HepG2 (cell line): ENCODE measurements at places on chromosomes 12 and 14.

- H3K36me3 ChIP-seq, result peaks cover 11% of the 10 kb centered on the region; the same call in 2 of the 3 replicates
- no peaks in the 10 kb centered on the region for H3K27me3 ChIP-seq
- H3K27ac ChIP-seq, result peak overlapping the region; percentile 72
- H3K4me3 ChIP-seq, result no peak overlapping the region
- DNase-seq, result peak; percentile 50
These were observed 13.6 kb downstream of the SNRNP35 start for GRCh38 chr12:123471374-123472068.

DNA sequence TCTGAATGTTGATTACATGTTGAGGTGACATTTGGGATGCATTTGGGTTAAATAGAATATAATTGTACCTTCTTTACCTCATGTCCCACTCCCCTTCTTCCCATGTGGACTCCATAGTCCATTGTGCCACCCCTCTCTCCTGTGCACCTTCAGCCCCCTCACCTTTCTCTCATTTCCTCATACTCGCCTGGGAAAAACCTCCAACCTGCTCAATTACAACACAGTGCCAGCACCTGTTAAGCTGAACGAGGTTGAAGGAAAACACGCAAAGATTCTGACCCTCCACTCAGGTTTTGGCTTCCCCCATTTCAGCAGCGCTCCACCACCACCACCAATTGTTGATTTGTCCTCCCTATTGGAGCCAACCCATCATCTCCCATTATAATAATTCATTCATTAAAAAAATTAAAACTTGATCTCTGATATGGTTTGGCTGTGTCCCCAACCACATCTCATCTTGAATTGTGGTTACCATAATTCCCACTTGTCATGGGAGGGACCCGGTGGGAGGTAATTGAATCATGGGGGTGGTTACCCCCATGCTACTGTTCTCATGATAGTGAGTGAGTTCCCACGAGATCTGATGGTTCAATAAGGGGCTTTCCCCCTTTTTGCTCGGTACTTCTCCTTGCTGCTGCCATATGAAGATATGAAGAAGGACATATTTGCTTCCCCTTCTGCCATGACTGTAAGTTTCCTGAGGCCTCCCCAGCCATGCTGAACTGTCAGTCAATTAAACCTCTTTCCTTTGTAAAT, 33.7 kb upstream of the PPP2R5C start:
- no peak for DNase-seq
- H3K36me3 ChIP-seq, result no peaks in the 10 kb centered on the region
- H3K4me1 ChIP-seq, result peaks cover 61% of the 10 kb centered on the region
- no peak overlapping the region for H3K4me3 ChIP-seq

DNA sequence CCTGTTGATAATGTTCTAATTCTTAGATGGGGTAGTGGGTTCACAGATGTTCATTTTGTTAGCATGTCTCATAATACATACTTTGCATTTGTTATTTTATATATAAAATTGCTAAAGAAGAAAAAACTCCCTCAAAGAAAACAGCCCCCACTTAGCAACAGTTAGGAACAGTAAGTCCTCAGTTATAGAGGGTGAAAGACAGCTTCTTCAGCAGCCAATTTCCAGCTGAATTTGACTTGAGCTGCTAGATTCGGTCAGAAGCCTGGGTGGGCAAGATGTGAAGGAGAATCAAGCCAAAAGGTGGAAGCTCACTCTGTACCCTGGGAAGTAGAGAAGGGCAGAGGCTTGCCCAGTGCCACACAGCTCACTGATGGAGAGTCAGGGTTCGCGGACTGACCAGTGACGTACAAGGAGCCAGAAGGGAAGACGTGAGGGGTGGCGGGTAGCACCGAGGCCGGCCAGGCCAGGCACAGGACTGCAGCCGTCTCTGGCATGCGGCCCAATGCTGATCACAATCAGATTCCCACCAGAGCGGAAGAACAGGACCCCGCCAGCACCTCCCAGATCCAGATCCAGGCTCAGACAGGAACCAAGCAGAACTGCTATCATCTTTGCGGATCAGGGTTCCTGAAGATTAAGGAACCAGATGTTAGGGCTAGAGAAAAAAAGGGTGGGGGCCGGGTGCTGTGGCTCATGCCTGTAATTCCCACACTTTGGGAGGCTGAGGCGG, 30.4 kb upstream of the VWF start:
- H3K27ac ChIP-seq, result no peak overlapping the region
- H3K36me3 ChIP-seq, result no peaks in the 10 kb centered on the region
- no peaks in the 10 kb centered on the region; the same call in 2 of the 3 replicates for H3K27me3 ChIP-seq
- no peak overlapping the region for H3K4me3 ChIP-seq

DNA sequence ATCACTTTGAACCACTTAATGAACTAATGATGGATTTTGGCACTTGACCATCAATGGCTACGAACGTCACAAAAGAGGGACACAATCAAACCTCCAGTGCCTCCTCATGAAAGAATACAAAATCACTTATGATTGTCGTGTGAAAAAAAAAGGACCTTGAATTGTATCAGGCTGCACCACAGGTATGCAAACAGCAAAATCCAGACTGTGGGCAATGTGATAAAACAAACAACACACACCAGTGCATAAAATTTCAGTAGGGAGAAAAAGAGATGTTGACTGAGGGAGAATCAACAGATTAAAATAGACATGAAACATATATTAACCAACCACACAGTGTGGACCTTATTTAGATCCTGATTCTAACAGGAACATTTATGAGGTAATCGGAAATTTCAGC, 2.6 kb downstream of the TSPAN8 start:
- no peak overlapping the region for H3K27ac ChIP-seq
- H3K4me1 ChIP-seq, result peaks cover 58% of the 10 kb centered on the region
- DNase-seq, result peak; percentile 85
- no peaks in the 10 kb centered on the region for H3K36me3 ChIP-seq
- no peaks in the 10 kb centered on the region for H3K27me3 ChIP-seq

GRCh38 chr12:81758421-81759189, 545 bp downstream of the PPFIA2 start:
- H3K4me1 ChIP-seq, result no peaks in the 10 kb centered on the region
- H3K27me3 ChIP-seq, result peaks cover 20% of the 10 kb centered on the region; the same call in 2 of the 3 replicates
- DNase-seq, result no peak
- H3K36me3 ChIP-seq, result no peaks in the 10 kb centered on the region
- H3K4me3 ChIP-seq, result no peak overlapping the region

DNA sequence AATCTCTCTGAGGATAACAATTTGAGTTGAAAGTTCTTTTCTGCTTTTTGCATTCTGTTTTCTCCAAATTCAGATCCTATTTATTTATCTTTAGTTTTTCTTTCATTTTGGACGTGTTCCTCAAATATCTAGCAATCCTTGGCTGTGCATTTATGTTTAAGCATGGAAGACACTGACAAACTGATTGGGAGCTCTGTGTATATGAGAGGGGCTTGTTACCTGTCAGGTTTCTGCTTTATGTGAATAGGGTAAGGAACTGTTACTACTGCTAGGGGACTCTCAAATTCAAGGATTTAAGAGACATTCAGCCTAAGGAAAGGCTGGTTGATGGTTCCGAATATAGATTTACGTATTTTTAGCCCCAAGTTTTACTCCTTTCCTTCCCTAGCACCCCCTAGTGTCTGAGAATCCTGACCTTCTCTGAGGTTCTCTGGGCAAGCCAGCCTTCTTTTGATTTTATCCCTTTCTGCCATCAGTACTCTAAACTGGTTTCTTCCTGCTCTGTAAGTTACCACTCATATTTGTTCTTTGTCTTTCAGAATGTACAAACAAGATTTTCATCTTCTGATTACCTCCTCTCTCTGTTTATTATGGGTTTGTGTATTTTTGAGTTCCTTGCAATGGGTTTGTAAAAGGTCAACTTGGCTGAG, 30.5 kb downstream of the YLPM1 start:
- H3K27ac ChIP-seq, result no peak overlapping the region
- H3K4me3 ChIP-seq, result no peak overlapping the region
- no peaks in the 10 kb centered on the region for H3K4me1 ChIP-seq
- peaks cover 30% of the 10 kb centered on the region for H3K36me3 ChIP-seq
- H3K27me3 ChIP-seq, result no peaks in the 10 kb centered on the region
- DNase-seq, result no peak

DNA sequence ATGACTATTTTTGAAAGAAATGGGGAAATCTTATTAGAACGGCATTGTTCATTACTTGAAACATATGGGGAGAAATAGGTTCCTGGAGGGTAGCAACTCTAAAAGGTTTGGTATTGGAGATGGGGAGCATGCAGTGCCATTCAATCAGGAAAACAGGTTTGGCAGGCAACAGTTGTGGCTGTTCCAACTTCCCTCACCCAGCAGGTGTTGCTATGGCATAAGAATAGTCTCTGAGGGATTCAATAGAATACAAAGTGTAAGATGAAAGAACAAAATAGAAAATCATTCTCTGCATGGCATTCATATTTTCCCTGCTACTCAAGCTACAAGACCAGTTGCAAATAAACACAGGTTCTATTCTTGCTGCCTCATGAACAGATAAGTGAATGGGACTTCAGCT, 393.3 kb upstream of the RPL10L start:
- H3K27ac ChIP-seq, result no peak overlapping the region
- no peaks in the 10 kb centered on the region for H3K36me3 ChIP-seq
- H3K27me3 ChIP-seq, result no peaks in the 10 kb centered on the region
- no peak overlapping the region for H3K4me3 ChIP-seq
- DNase-seq, result no peak

DNA sequence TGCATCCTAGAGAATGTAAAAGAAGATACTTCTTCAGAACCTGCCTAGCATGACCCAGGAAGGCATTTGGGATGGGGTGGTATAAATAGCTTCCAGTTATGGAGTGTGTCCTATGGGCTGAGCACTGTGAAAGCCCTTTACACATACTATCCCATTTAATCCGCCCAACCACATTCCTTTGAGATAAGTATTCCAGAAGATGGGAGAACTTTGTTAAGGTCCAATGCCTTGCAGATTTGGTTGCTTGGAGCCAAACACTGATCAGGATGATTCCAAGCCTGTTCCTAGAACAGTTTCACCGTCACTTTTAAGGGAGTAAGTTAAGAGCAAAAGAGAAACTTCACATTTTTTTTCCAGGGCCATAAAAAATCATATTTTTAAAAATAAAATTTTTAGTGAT, 82.5 kb upstream of the CLMN start:
- no peak overlapping the region for H3K4me3 ChIP-seq
- H3K27me3 ChIP-seq, result no peaks in the 10 kb centered on the region
- peaks cover 19% of the 10 kb centered on the region for H3K4me1 ChIP-seq
- H3K27ac ChIP-seq, result no peak overlapping the region
- DNase-seq, result no peak
- no peaks in the 10 kb centered on the region for H3K36me3 ChIP-seq

- H3K4me1 ChIP-seq, result no peaks in the 10 kb centered on the region
- no peak overlapping the region for H3K27ac ChIP-seq
- DNase-seq, result no peak
These were observed 198.6 kb downstream of the RPAP3 start for GRCh38 chr12:47507221-47507620.

DNA sequence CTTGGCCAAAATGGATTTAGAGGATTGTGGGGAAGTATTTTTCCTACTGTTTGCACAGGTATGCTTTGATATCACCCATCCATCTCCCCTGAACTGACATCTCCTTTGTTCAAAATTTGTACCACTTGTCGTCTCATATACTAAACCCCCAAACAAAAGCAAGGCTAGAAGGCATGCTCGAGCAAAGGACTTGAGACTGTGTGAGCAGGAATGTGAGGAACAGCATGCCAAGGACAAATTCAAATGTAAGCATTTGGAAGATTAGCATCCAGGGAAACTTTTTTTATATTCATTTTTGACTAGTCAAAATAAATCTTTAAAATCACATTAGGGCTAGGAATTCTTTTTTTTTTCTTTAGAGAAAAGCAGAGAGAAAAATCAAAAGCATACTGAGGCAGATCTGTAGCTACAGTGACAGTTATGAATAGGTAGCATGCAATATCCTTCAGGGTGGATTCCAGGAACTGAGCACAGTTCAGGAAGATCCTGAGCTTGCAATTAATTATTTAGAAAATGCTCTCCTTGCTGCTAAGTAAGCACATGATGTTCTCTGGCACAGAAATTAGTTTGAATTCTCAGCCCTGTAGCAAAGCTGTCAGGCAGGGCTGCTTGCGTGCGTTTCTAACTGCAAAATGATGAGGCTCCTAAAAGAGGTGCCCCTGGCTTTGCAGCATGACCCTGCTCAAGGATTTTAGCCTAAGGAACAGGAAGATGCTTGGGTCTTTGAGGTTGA, 327.7 kb downstream of the LRIG3 start:
- no peaks in the 10 kb centered on the region for H3K27me3 ChIP-seq
- no peak overlapping the region for H3K4me3 ChIP-seq
- H3K36me3 ChIP-seq, result no peaks in the 10 kb centered on the region
- no peak for DNase-seq
- no peak overlapping the region for H3K27ac ChIP-seq

- no peaks in the 10 kb centered on the region for H3K27me3 ChIP-seq
- H3K4me3 ChIP-seq, result no peak overlapping the region; the same call in 1 of the 2 replicates
- DNase-seq, result no peak
- H3K4me1 ChIP-seq, result peaks cover 87% of the 10 kb centered on the region
These were observed 8.2 kb downstream of the EXOC3L4 start for GRCh38 chr14:103102689-103103260.

- peaks cover 23% of the 10 kb centered on the region; the same call in 2 of the 3 replicates for H3K36me3 ChIP-seq
- H3K27ac ChIP-seq, result peak overlapping the region; percentile 3
- no peaks in the 10 kb centered on the region for H3K27me3 ChIP-seq
- H3K4me1 ChIP-seq, result peaks cover 28% of the 10 kb centered on the region
- DNase-seq, result peak; percentile 91
These were observed 23.2 kb downstream of the NGDN start for GRCh38 chr14:23492618-23493272.

DNA sequence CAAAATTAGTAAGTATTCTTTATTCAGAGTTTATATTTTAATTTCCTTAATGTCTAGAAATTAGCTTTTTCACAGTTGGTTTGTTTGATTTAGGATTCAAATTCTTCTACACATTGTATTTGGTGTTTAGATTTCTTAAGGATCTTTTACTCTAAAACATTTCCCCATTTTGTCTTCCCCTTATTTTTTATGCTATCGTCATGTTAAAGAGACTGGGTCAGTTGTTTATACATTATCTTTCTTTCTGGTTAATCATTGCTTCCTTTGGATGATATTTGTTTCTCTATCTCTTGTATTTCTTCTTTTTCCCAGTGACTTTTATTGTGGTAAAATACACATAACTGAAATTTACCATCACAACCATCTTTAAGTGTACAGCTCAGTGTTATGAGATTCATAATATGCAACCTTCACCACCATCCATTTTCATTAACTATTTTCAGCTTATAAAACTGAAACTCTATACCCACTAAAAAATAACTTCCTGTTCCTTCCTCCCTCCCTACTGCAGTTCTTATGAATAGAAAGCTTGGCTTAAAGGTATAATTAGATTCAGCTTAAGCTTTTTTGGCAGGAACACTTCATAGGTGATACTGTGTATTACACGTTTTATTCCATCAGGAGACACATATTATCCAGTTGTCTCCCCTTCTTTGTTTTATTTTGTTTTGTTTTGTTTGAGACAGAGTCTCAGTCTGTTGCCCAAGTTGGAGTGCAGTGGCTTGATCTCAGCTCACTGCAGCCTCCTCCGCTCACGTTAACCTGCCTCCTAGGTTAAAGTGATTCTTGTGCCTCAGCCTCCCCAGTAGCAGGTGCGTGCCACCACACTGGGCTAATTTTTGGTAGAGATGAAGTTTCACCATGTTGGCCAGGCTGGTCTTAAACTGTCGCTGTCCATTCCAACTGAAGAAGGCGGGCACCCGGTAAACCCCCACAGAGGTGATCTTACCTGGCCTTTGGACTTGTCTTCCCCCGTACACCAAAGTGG, 45.0 kb downstream of the NOPCHAP1 start:
- H3K4me1 ChIP-seq, result no peaks in the 10 kb centered on the region
- DNase-seq, result no peak
- no peaks in the 10 kb centered on the region for H3K36me3 ChIP-seq
- no peak overlapping the region for H3K27ac ChIP-seq
- no peak overlapping the region for H3K4me3 ChIP-seq
